ENCODE measurements at places on chromosomes 4 and X.

DNA sequence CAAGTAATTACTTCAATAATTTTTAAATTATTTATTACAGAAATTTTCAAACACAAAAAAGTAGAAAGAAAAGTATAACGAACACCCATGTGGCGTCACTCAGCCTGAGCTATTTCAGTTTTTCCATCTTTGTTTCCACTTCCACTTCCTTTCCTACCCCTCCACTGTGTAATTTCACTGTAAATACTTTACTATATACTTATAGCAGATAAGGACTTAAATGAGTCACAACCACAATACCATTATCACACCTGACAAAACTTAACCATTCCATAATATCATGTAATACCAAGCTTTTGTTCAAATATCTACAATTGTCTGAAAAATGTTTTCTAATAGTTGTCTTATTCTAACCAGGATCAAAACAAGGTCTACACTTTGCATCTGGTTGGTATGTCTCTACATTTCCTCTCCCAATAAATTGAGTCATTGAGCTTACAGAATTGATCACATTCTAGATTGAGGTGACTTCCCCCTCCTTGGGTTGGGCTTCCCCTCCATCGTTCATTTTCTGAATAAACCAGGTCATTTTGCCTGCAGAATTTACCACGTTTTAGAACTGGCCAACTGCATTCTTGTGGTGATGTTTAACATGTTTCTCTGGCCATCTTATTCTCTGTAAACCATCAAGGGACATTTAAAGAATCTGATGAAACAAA lies 48.7 kb downstream of the ATP10D start:
- DNase-seq: no peak

- no peak for DNase-seq
Measured at GRCh38 chr4:105871997-105872396, 23.3 kb upstream of the NPNT start.

GRCh38 chr4:42470023-42470422 lies 72.7 kb downstream of the SHISA3 start:
- DNase-seq: no peak

GRCh38 chr4:108107729-108108382 lies 60.9 kb downstream of the LEF1 start:
- DNase-seq: no peak

- no peak for DNase-seq
Measured at GRCh38 chr4:135249024-135249423, 1047.4 kb upstream of the PABPC4L start.

DNA sequence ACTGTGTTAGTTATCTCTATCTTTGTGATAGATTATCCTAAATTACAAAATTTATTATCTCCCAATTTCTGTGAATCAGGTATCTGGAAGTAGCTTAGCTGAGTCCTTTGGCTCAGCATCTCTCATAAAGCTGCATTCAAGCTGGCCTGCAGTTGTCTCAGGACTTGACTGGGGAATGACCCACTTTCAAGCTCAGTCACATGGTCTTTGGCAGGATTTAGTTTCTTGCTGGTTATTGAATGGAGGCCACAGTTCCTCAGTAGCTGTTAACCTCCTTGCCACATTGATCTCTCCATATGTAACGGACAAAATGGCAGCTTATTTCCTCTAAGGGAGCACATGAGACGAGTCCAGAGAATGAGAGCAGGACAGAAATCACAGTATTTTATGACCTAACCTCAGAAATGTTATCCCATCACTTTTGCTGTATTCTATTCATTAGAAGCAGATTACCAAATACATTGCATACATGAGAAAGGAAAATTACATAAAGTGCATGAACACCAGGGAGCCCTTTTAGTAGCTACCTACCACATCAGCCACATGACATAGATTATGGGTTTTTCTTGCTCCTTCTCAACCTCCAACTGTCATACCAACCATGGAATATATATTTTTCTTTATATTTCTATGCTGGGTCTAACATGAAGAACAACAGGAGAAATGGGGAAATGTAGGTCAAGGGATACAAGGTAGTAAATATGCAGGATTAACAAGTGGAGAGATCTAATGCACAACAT lies 730.1 kb downstream of the CCSER1 start:
- DNase-seq: no peak

DNA sequence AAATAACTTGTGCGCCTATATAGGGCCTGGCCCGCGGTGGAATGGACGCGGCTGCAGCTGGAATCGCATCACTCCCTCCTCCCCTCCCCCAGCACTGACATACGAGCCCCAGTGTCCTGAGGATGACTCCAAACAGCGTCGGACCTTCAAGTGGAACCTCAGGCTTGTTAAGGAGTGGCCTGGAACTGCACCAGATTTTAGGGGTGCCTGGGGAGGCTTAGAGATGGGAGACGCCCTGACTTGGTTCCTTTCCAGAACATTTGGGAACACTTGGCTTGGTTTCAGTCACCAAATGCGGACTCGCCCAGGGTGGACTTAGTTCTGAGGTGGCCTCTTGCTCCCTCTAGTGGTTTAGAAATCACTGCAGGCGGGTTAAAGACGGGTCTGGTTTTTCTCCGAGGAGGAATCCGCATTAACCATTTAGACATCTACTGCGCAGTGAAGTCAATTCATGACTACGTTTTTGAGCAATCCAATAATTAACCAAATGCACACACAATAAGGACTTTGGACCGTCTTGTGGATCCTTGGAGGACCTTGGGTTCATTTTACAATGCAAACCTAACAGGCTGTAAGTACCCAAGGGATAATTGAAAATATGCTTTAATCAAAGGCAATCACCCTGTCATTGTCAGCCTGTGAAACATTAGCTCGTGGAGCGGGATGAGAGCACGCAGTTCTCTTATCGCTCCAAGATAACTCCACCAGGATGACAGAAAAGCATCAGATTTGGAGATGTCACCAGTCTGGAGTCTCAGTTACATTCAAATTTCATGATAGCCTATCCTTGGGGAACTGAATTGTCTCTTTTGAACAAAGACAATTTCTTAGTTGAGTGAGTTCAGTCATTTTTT lies 11.2 kb upstream of the PDGFRA start:
- peak; percentile 83 for DNase-seq

- DNase-seq: no peak
Measured at GRCh38 chrX:42017971-42018370, 94.6 kb upstream of the CASK start.

- DNase-seq: no peak
Measured at GRCh38 chr4:13368217-13368616, 115.9 kb downstream of the RAB28 start.

DNA sequence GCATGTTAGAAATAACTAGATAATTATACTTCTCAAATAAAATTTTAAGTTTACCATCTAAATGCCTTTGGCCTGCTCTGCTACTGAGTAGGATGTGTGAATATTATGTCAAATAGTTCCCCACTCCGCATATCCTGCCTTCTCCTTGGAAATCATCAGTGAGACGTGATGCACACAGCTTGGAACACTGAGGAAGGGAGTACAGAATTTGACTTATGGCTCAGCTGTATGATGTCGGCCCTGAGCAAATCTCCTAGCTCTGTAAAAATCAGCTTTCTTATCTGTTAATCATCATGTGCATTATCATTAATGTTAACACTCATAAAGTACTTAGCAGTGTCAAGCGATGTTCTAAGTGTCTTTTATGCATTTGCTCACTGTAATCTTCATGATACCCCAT lies 241.0 kb upstream of the ANKRD50 start:
- no peak for DNase-seq

DNA sequence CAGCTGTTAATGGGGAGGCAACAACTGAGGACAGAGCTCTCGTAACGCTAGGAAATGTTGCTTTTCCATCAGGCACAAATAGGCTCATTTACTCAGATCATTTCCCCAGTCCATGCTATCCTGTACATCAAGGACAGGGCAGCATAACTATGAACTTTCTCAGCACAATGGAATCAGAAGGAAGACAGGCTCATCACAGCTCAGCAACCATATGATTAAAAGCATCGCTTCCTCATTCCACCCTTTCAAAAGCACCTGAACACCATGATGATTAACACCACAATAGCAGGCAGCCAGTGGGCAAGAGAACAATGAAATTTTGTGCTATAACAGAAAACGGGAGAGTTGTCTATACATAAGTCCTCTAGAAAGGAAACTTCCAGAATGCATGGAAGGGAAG lies 297.8 kb downstream of the ZNF674 start:
- no peak for DNase-seq

GRCh38 chr4:117491516-117491915 lies 406.1 kb upstream of the TRAM1L1 start:
- no peak for DNase-seq

DNA sequence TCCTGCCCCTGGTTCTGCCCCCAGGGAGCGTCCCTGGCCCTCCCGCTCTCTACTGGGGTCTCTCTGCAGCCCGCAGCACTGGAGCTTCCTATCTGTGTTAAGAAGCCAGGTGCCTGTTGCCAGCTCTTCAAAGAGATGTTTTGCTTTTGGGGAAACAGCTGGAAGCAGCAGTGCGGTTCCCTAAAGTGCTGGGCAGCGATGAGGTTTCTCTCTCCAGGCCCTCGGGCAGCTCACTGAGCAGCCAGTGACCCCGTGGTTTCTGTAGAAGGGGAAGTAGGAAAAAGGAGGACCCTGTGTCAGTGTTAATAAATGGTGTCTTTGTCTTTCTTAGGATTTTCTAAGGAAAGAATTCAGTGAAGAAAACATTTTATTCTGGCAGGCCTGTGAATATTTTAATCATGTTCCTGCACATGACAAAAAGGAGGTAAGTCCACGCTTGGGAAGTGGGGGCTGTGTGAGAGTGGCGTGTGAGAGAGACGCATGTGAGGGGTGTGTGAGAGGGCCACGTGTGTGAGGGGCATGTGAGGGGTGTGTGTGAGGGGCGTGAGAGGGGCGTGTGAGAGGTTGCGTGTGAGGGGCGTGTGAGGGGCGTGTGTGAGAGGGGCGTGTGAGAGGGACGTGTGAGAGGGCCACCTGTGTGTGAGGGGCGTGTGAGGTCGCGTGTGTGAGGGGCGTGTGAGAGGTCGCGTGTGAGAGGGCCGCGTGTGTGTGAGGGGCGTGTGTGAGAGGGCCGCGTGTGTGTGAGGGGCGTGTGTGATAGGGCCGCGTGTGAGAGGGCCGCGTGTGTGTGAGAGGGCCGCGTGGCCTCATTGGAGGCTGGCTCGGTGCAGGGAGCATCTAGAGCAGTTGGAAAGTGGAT lies 27.1 kb upstream of the HGFAC start:
- no peak for DNase-seq

DNA sequence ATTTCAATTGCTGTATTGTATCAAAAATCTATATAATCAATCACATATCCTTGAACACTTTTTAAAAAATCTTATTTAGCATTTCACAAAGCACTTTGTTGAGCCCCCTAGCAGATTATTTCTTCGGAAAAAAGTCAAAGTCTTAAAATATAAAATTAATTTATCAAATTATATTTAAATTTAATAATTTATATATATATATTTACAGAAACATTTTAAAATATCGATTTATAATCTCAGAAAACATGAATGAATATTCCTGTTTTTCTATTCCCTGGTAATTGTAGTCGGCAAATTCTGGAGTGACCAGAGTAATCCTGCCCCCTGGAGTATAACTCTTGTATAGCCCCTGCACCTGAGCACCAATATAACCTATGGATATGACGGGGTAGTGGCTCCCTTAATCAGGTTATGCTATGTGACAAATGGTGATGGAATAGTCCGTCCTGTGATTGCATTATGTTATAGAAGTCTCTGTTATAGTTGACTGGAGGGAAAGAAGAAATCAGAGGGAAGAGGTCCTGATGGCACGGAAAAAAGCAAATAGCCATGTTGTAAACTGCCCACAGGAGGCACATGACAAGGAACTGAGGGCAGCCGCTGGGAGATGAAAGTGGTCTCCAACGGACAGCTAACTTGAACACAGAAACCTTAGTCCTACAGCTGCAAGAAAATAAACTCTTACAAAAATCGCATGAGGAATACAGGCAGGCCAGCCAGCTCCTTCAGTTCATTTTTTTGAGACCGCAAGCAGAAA lies 1092.3 kb downstream of the ARAP2 start:
- no peak for DNase-seq

GRCh38 chrX:19670854-19671620 lies 155.7 kb upstream of the MAP3K15 start:
- DNase-seq: no peak

DNA sequence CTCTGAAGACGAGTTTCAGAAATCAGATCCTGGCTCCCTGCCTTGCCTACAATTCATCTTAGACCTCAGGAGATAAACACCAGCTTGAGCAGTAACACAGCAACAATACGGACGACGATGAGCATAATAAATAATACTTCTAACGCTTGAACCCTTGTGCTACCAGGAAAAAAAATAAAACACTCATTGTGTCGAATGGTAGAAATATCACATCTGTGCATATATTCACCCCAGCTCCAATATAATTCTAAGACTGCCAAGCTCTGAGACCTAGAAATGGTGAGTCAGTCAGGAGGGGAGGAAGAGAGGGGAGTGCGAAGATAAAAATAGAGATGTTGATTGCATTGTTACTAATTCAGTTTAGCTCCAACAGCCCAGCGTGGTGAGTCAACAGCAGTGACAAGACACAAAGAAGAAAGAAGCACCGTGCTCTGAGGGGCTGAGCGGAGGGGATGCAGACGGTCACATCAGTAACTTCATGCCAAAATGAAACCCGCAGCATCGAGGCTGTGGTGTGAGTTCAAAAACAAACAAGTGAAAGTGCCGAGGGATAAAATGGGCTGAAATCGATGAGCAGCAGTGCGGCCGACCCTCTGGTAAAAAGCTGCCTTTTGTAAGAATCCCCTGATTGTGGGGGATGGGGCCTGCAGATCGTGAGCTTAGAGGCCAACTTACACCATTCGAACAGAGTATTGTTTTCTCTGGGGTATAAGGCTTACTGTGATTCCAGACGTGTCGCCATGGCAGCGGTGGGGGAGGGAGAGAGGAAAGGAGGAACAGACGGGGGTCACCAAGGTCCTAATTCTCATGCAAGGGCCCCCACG lies 150.4 kb downstream of the MGST2 start:
- DNase-seq: no peak

- DNase-seq: no peak
Measured at GRCh38 chrX:67288156-67288555, 255.7 kb upstream of the AR start.

DNA sequence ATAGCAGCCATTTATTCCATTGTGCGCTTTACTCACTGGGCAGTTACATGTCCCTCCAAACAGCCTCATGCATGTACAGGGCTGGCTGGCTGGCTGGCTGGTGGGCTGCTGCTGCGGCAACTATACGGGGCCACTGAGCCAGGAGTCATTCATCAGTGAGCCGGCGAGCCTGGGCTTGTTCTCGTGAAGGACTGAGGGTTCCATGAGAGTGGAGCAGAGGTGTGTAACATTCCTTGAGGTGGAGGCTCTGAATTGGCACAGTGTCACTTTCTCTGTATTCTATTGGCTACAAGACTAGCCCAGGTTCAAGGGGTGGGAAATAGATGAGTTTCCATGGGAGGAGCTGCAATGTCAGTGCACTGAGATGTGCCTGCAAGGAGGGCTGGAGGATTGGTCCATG lies 89.1 kb downstream of the ARHGAP10 start:
- no peak for DNase-seq
